ENCODE measurements at places on chromosomes 12 and 14.

DNA sequence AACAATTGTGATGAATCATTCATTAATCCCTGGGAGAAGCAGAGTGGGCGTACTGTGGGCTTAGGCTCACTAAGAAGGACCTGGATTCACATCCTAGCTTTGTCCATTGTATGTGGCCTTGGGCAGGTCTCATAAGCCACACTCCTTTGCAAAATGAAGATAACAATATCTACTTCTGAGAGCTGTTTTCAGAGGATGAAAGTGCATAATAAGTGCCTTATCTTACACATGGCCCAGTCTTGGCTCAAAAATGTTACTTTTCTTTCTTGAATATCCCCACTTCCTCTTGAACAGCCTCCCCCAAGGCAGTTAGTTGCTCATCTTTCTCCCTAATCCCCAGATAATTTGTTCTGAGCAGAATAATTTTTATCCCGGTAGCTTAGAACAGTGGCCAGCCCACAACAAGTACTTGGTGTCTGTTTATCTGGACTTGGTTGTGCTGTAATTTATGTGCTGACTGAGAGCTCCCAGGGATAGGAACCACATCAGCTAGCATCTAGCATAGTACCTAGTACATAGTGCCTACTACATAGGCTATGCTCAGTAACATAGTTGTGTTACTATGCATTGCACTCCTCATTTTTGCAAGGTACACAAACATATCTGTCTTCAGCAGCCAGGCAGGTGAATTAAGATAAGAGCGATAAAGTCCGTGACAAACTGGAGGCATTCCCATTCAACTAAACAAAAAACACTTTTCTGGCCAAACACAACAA, 61.7 kb upstream of the NUDT4 start:
- no peak for DNase-seq

DNA sequence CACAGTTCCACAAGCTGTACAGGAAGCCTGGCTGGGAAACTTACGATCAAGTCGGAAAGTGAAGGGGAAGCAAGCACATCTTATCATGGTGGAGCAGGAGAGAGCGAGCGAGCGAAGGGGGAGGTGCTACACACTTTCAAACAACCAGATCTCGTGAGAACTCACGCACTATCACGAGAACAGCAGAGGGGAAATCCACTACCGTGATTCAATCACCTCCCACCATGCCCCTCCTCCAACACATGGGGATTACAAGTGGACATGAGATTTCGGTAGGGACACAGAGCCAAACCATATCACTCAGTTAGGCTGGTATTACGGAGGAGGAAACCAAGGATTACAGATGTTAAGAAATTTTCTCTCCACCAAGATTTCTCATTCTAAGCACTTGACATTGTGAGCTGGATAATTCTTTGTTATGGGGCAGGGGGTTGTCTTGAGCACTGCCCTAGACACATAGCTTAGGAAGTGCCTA, 262.0 kb upstream of the G2E3 start:
- DNase-seq, result no peak

GRCh38 chr12:57883057-57883456, 36.5 kb upstream of the CTDSP2 start:
- no peak for DNase-seq

GRCh38 chr14:33451211-33451610, 499.7 kb downstream of the EGLN3 start:
- no peak for DNase-seq

GRCh38 chr12:11778713-11779685, 129.5 kb downstream of the ETV6 start:
- no peak for DNase-seq

GRCh38 chr12:107441665-107442300, 243.8 kb upstream of the PWP1 start:
- no peak for DNase-seq

DNA sequence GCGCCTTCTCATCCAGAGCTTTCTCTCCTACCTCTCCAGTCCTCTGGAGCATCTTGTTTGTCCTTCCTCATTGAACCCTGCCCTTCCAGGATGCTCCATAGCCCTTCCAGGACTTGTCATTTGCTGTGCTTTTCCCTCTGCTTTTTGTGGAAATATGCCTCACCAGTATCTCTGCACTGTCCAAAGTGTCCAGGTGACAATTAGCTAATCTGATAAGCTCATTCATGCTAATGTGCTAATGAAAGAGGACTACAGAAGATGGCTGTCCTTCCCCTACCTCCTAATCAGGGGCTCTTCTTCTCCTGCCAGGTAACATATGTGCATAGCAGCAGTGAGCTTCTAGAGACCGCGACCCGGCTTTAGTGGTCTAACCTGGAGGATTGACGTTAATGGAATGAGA, 58.4 kb upstream of the OTX2 start:
- DNase-seq, result no peak

Measured in NCI-H524 (cell line).